Activated CD4-positive, alpha-beta T cell treated with anti-CD3 and anti-CD28 coated beads, Interleukin-2, amount 10 ng/mL, durations not matched to agents 24 days and 14 days (primary cell): ENCODE measurements at places on chromosomes 7 and 10. TPM values are rescaled to one million over a fixed set of nuclear protein-coding genes. Genes with fewer than 3 reads are reported as not detected.

- DNase-seq = no peak
- no peak overlapping the region for H3K4me3 ChIP-seq
- no peaks in the 10 kb centered on the region for H3K27me3 ChIP-seq
- peaks cover 50% of the 10 kb centered on the region for H3K36me3 ChIP-seq
These were observed 6.5 kb downstream of the ATP5F1C start for GRCh38 chr10:7794251-7795026.

DNA sequence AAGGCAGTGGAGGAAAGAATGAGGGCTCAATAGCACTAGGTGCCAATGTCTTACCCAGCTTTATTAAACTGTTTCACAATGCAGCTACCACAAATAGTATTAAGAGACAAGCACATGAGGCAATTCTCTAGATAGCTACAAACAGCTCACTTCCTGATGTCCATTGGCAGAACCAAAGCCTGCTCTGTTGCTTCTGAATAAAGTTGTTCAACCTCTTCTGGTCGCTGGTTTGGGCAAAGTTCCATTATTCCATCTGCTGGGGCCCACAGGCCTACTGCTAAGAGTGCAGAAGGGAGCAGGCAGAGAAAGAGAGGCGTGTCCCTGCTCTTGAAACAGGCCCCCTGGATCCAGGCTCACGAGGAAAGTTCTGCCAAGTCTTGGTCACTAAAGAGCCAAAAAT is 173.9 kb downstream of the ZNF438 start:
- H3K36me3 ChIP-seq = no peaks in the 10 kb centered on the region
- H3K27me3 ChIP-seq = no peaks in the 10 kb centered on the region
- peak; percentile 38 for DNase-seq
- no peak overlapping the region for H3K27ac ChIP-seq

GRCh38 chr10:75809003-75809402 is 377.6 kb downstream of the LRMDA start:
- no peaks in the 10 kb centered on the region for H3K27me3 ChIP-seq
- H3K4me3 ChIP-seq = no peak overlapping the region
- no peaks in the 10 kb centered on the region for H3K4me1 ChIP-seq
- H3K36me3 ChIP-seq = no peaks in the 10 kb centered on the region

DNA sequence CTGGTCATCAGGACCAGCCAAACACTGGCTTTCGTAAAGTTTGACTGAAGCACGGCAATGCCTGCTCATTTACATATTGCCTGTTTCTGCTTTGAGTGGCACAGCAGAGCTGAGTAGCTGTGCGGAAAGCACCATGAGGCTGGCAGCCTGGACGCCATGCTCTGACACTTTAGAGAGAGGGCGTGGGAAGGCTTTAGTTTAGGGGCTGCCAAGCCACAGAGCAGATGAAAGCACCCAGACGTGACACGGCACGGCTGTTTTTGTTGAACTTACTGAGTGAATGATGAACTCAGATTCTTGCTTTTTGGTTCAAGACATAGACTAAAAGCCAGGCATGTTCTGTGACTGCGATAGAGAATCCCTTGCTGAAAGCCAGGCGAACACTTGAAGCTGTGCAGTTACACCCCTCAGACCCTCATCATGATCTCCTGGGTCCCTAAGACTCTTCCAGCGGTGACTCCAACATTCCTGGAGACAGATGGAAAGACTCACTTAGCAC is 182.1 kb downstream of the ZMYND11 start:
- H3K4me1 ChIP-seq = peaks cover 5% of the 10 kb centered on the region
- no peak overlapping the region for H3K27ac ChIP-seq
- DNase-seq = no peak
- no peaks in the 10 kb centered on the region for H3K27me3 ChIP-seq
- no peak overlapping the region for H3K4me3 ChIP-seq

GRCh38 chr7:2471396-2471795 is 4.8 kb downstream of the GRIFIN start:
- peaks cover 2% of the 10 kb centered on the region for H3K4me1 ChIP-seq
- H3K27ac ChIP-seq = no peak overlapping the region
- no peak overlapping the region for H3K4me3 ChIP-seq
- peaks cover 14% of the 10 kb centered on the region for H3K27me3 ChIP-seq
- DNase-seq = no peak

DNA sequence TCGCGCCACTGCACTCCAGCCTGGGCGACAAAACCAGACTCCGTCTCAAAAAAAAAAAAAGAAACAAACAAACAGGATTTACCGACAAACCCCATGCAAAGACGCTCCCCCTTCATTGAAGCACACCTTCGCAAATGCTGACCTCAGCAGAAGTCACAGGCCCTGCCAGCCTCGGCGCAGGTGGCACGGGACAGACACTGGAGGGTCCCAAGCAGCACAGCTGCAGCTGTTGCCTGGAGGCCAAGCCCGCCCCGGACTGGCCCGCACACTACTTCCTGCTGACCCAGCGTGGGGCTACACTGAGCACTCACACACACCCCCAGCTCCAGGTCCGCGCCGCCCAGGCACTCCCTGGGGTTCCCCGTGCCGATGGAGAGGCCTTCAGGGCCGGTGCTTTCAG is 31.2 kb downstream of the SNX8 start:
- no peak for DNase-seq
- no peak overlapping the region for H3K27ac ChIP-seq
- H3K4me1 ChIP-seq = peaks cover 3% of the 10 kb centered on the region
- no peaks in the 10 kb centered on the region for H3K36me3 ChIP-seq
- no peaks in the 10 kb centered on the region for H3K27me3 ChIP-seq

- peak; percentile 82 for DNase-seq
- H3K4me3 ChIP-seq = peak overlapping the region; percentile 85
- no peaks in the 10 kb centered on the region for H3K27me3 ChIP-seq
- H3K27ac ChIP-seq = peak overlapping the region; percentile 95
- H3K36me3 ChIP-seq = peaks cover 4% of the 10 kb centered on the region
These were observed 69.0 kb downstream of the ADD3 start for GRCh38 chr10:110076559-110077318.

GRCh38 chr7:37701769-37702168 is 18.2 kb downstream of the GPR141 start:
- H3K27me3 ChIP-seq = peaks cover 7% of the 10 kb centered on the region
- no peak for DNase-seq
- no peaks in the 10 kb centered on the region for H3K4me1 ChIP-seq
- H3K36me3 ChIP-seq = no peaks in the 10 kb centered on the region
- H3K4me3 ChIP-seq = no peak overlapping the region
- no peak overlapping the region for H3K27ac ChIP-seq

- H3K27me3 ChIP-seq = no peaks in the 10 kb centered on the region
- H3K4me3 ChIP-seq = no peak overlapping the region
- H3K4me1 ChIP-seq = peaks cover 20% of the 10 kb centered on the region
These were observed 6.9 kb upstream of the SUN1 start for GRCh38 chr7:825386-825785.

DNA sequence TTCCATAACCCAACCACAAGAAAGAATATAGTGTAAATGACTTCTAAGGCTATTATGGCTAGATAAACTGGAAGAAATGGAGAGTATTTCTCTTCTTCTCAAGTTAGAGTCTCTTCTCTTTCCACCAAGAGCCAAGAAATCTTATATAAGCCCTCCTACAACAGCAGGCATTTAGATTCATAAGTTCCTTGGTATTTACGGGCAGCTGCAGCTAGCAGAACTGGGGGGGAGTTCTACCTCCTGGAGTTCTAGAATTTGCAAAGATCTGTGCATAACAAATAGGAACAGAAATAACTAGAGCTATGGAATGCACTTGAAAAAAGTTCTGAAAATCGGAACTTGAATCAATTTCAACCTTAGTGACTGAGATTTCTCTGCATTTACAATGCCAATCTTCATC is 715.2 kb upstream of the GRM3 start:
- H3K36me3 ChIP-seq = no peaks in the 10 kb centered on the region
- no peak for DNase-seq
- no peak overlapping the region for H3K27ac ChIP-seq
- H3K27me3 ChIP-seq = no peaks in the 10 kb centered on the region
- no peaks in the 10 kb centered on the region for H3K4me1 ChIP-seq

GRCh38 chr10:131573707-131574106 is 262.2 kb upstream of the TCERG1L start:
- H3K27me3 ChIP-seq = no peaks in the 10 kb centered on the region
- DNase-seq = no peak
- no peak overlapping the region for H3K27ac ChIP-seq
- H3K36me3 ChIP-seq = no peaks in the 10 kb centered on the region

GRCh38 chr10:119421891-119422681 is 120.4 kb downstream of the RGS10 start:
- peaks cover 1% of the 10 kb centered on the region for H3K4me1 ChIP-seq
- DNase-seq = no peak
- H3K4me3 ChIP-seq = no peak overlapping the region
- no peak overlapping the region for H3K27ac ChIP-seq
- H3K27me3 ChIP-seq = no peaks in the 10 kb centered on the region

- H3K4me1 ChIP-seq = no peaks in the 10 kb centered on the region
- DNase-seq = no peak
- no peaks in the 10 kb centered on the region for H3K36me3 ChIP-seq
- peaks cover 17% of the 10 kb centered on the region for H3K27me3 ChIP-seq
These were observed 53.1 kb upstream of the RSU1 start for GRCh38 chr10:16870331-16870730.

DNA sequence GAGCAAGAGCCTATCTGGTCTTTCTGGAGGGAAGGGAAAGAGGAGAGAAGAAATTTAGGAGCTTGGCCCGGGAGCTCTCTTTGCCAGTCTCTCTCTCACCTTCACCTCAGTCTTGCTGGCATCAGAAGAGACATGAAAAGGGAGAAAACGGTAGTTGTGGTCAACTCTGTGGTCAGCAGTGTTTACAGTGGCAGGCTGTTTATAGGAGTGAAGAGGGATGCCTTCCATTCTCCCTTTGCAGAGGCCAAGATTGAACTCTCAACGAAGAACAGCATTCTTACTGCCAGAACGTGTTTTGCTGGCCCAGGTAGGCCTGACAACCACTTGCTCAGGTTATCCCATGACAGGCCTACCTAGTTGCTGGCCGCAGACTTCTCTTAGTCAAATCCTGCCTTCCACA is 133.3 kb downstream of the CCDC3 start:
- H3K36me3 ChIP-seq = no peaks in the 10 kb centered on the region

GRCh38 chr7:17362439-17363105 is 64.1 kb downstream of the AHR start:
- no peaks in the 10 kb centered on the region for H3K27me3 ChIP-seq
- DNase-seq = no peak
- peaks cover 2% of the 10 kb centered on the region for H3K4me1 ChIP-seq
- H3K27ac ChIP-seq = no peak overlapping the region
- H3K36me3 ChIP-seq = no peaks in the 10 kb centered on the region

The TEX36 gene
- total RNA-seq = not detected in 2 replicates

The HTR7 gene
- not detected in 2 replicates for total RNA-seq

The ANKRD61 gene
- total RNA-seq = 0.31 and 0.58 TPM in 2 replicates

The TLL2 gene
- not detected in 2 replicates for total RNA-seq

The CDH23 gene
- 0.92 and 1.3 TPM in 2 replicates for total RNA-seq

The NEUROD6 gene
- total RNA-seq = not detected in 2 replicates

The GNGT1 gene
- not detected in 2 replicates for total RNA-seq

The CDHR3 gene
- 0.36 and 1.0 TPM in 2 replicates for total RNA-seq

The KBTBD2 gene
- total RNA-seq = 30.2 and 31.5 TPM in 2 replicates
